NCI-H1694 (cell line): ENCODE measurements at places on chromosomes 2 and 18.

DNA sequence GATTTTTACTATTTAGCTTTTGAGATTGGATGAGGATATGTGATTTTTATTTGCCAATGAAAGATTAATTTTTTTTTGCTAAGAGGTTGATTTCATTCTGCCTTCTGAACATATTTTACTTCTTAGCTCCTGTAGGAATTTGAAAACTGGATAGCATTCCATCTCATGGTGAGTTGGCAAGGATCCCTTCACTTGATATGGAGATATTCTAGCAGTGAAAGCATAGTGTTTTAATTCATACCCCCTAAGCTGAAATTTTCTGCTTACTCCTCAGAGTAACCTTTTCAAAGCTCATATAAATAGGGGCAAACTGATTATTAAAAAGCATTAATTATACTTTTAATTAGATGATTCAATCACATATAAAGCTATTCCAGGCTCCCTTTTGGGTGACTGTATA, 61.0 kb upstream of the KCNJ3 start:
- DNase-seq = no peak

GRCh38 chr18:56433919-56434318, 204.5 kb downstream of the TXNL1 start:
- DNase-seq = no peak

GRCh38 chr18:3345452-3345851, 83.5 kb downstream of the MYL12B start:
- no peak for DNase-seq

DNA sequence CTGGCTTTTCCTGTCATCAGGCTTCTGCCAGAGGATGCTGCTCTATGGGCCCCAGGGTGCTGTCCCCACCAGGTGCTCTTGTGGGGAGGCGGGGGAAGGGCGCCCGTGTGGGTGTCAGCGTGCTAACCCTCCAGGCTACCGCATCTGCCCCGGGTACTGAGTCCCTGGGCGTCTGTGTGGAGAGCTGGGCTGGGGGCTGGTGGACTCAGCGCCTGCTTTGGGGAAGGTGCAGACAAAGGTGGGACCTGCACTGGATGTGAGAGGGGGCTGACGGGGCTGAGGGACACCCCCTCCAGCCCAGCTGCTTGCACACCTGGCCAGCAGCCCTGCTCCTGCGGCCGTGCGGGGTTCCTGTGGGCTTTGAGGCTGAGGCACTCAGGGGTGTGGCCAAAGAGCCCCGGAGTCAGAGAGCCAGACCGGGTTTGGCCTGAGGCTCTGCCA, 120.7 kb upstream of the PXDN start:
- DNase-seq = no peak

GRCh38 chr2:120575966-120576365, 159.7 kb upstream of the GLI2 start:
- DNase-seq = no peak
